NCI-H1092 (cell line): ENCODE measurements at places on chromosomes 3 and 15.

DNA sequence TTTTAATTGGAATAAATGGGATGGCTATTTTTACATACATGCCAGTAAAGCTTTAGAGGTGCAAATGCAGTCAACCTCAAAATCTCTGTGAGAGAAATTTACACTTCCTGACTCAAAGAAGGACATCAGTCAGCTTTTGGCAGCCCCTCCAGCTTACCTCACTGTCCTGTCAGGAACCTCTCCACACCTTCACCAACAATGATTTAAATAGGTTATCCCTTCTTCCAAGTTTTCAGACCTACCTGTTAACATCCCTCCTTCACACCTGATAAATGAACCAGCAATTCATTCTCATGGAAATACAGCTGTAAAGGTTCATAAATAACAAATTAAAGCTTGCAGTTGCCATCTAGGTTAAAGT lies 286.1 kb downstream of the SHOX2 start:
- DNase-seq = no peak

DNA sequence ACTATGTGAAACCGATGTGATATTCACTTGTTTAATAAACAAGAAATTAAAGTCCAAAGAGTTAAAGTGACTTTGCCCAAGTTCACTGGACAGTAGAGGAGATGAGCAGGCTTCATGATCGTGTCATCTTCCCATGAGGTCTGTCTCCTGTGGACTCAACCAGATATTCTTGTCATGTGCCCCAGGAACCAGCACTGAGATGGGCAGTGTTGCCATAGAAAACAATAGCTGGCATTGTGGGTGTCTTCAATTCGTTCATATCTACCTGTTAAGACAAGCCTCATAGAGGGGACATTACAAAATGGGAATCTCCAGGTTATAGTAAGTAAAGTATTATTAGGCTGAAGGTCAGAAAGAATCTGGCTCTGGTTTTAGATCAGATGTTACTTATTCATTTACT lies 184.8 kb upstream of the BCL6 start:
- DNase-seq = no peak

- no peak for DNase-seq
Measured at GRCh38 chr3:49020330-49021212, 1.4 kb upstream of the NDUFAF3 start.

DNA sequence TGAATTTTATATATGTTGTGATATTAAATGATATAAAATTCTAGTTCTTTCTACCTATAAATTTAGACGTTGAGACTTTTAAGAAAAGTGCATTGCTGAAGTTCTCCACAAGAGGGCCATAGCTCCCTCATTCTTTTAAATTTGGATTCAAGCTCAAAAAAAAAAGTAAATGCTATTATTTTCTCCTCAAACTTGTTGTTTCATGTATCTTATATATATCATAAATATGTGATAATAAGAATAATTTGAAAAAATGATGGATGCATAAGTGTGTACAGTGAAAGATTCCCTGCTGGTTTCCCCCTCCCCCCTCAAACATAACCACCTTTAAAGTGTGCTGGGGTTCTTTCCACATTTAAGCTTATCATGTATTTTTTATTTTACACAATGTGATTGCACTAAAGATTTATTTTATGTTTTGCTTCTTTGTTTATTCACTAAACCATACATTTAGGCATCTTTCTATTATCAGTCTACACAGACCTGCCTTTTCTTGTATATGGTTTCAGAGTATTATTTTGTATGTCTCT lies 769.4 kb upstream of the GOLIM4 start:
- no peak for DNase-seq

- DNase-seq = no peak
Measured at GRCh38 chr15:64530918-64531317, 70.5 kb downstream of the ZNF609 start.

DNA sequence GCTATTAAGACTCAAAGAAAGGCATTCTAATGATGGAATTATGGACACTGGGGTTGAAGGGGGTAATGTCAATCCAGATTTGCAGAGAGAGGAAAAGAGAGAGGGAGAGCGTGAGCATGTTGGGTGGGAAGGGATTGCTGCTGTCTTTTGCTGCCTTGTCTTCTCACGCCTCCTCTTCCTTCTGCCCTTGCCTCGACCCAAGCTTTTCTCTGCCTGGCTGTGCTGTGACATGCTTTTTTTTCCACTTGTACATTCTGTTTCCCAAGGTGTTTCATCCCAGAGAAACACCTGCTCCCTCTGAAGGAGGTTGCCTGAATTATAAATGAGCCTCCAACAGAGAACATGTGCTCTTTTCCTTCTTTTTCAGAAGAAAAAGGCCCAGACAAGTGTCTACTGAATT lies 80.3 kb downstream of the BDH1 start:
- no peak for DNase-seq

GRCh38 chr3:46663591-46664135 lies 29.8 kb downstream of the ALS2CL start:
- DNase-seq = peak; percentile 55

GRCh38 chr15:96197721-96198120 lies 132.8 kb upstream of the NR2F2 start:
- no peak for DNase-seq

GRCh38 chr3:58073301-58074108 lies 65.3 kb downstream of the FLNB start:
- no peak for DNase-seq

GRCh38 chr15:40902605-40903561 lies 8.6 kb downstream of the VPS18 start:
- DNase-seq = no peak

- no peak for DNase-seq
Measured at GRCh38 chr3:107600780-107601179, 78.0 kb downstream of the BBX start.

DNA sequence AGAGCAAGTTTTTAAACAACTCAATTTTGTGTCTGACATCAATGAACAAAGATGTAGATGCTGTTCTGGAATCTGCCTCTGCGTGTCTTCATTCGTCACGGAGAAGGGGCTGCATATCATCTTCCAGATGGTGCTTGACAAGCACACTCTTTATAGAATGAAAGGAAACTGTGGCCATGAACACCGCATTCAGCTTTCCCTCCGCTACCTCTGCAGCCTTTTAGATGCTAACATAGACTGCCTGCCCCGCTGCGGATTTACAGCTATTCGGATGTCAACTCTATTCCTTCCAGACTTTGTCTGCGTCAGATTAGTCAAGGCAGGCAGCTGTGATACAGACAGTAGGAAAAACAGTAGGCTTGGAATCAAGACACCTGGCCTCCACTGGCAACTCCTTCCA lies 232.9 kb downstream of the TJP1 start:
- no peak for DNase-seq

GRCh38 chr15:90609242-90610180 lies 79.8 kb downstream of the CRTC3 start:
- DNase-seq = no peak

DNA sequence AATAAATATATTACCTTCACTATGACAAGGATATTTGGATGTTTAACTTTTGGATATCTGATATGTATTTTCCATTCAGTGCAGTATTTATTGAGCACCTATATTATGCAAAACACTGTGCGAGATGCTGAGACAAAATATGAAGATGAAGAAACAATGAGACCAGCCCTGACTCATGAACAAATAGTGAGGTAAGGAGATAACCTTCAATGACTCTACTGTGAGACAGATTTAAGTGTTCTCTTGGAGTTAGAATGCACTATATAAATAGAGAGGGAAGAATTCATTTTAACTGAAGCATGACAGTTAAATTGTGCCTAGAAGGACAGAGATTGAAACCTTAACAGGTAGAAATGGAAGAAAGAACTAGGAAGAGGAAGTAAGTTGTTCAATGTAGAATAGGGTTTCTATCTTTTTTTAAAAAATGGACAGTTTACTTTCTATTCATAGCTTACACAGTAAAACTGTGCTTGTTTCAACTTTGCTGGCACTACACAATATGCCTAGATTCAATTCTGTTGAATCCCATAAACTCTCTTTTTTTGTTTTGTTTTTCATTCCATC lies 124.2 kb downstream of the ZBTB20 start:
- DNase-seq = no peak

GRCh38 chr3:42689421-42690014 lies 4.2 kb downstream of the KLHL40 start:
- DNase-seq = no peak

- no peak for DNase-seq
Measured at GRCh38 chr3:145719114-145719513, 441.9 kb downstream of the PLOD2 start.

- no peak for DNase-seq
Measured at GRCh38 chr3:116242825-116243224, 202.5 kb downstream of the LSAMP start.

GRCh38 chr3:124671106-124671505 lies 59.1 kb upstream of the UMPS start:
- DNase-seq = no peak

GRCh38 chr3:134699721-134700120 lies 48.9 kb upstream of the KY start:
- DNase-seq = no peak

DNA sequence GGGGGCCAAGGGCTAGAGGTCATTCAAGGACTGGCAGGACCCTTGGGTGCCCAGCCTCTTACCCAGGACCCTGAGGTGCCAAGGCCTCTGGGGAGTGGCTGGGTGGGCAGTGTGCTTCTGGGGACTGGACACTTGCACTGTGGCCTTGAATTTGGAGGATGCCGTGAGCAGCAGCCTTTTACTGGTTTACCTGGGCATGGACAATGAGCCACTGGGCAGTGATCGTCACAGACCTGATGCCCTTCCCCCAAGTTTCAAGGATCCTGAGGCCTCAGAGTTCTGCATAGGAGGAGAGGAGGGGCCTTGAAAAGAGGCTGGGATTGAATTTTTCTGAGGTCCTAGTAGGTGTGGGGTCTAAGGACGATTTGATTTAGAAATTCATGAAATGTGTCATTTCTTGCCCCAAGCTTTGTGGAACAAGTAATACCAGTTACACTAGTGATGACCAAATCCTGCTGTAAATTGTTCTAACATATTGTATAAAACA lies 146.1 kb upstream of the TPM1 start:
- no peak for DNase-seq

GRCh38 chr3:160792540-160792939 lies 36.5 kb downstream of the PPM1L start:
- DNase-seq = no peak

- DNase-seq = no peak
Measured at GRCh38 chr3:59310736-59311135, 260.9 kb upstream of the CFAP20DC start.

DNA sequence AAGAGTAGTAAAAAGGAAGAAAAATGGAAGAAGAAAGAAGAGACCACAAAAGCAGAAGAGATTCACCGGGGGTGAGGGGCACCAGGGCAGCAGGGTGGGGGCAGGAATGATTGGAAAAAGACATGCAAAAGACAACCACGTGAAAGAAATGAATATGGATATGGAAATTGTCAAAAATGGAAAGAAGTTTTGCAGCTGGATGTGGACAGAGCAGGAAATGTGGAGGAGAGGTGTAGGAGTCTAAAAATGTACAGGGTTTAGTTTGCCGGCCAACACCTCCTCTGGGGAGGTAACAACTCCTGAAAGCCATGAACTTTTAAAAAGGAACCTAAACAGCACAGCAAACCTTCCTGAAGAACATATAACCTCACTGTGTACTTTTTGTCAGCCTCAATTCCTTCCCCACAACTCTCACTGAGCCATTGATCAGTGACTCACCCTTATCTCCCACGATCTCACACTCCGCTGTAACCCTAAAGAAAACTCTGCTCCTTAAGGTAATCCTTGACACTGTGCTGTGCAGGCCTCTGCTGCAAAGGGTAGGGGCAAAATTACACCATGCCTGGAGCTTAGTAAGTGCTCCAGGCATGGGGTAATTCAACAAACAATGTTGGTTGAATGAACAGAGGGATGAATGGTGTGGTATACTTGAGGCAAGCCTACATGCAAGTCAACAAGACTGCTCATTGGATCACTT lies 100.2 kb upstream of the BOC start:
- DNase-seq = no peak

- DNase-seq = no peak
Measured at GRCh38 chr3:44942202-44942921, 33.6 kb downstream of the ZDHHC3 start.

DNA sequence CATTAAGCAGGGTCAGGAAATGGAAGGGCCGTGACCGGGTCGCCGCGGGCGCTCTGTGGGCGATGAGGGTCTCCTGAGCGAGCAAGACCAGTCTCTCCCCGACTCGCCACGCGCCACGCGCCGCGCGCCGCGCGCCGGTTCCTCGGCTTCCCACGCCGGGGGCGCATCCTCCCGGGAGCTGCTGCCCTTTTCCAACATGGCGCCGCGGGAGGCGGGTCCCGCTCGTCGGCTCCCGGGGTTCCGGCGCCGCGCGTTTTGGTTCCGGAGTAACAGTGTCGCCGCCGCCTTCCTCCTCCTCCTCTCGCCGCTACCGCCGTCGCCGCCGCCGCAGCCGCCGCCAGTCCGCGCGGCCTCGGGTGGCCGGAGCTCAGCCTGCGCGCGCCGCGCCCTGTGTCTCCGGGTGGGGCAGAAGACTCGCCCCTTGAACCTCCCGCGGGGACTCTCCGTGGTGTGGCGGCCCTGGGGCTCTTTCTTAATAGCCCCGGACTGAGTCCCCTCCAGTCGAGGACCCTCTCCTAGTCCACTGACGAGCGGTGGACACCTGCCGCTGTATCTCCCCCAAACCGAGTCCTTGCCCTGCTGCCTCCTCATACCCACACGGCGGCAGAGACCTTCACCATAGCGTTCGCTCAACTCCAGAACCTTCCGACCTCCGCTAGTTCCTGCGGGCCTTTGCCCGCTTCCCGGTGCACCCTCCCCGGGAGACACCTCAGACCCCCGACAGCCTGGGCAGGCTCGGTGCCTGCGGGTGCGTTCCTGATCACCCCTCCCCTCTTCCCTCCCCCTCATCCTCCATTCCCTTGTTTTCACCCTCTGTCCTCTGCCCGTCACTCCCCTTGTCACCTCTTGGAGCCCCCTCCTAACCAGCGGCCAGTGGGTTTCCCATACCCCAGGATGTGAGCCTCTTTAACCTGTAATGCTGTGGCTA lies at the start of gene MAP2K5:
TSS of gene MAP2K5 (plus strand) at position 284 of the 928 bp plus-strand sequence. CDS start at position 917, 633 bp downstream.
- DNase-seq = peak; percentile 42

DNA sequence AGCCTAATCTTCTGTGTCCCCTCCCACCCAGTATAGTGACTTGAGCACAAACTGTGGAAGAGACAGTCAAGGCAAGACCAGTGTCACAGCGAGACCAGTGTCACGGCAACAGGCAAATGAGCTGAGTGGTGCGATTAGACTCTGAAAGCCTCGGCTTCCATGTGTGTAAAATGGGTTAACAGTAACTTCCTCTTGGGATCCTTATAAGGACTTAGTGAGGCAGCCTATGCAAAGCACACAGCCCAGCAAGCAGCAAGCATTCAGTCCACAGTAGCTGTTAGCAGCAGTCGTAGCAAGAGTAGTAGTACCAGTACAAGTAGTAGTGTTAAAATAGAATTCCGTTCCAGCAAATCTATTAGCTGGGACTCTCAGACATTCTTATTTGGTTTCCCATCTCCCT lies 334.1 kb downstream of the GABRB3 start:
- peak; percentile 1 for DNase-seq

GRCh38 chr3:155065537-155065936 lies 14.6 kb upstream of the MME start:
- DNase-seq = no peak

- no peak for DNase-seq
Measured at GRCh38 chr3:183554377-183554776, 1.1 kb downstream of the KLHL6 start.
